Neural crest cell (in vitro differentiated cells): ENCODE measurements at places on chromosomes 7 and 10. TPM values are rescaled to one million over a fixed set of nuclear protein-coding genes. Genes with fewer than 3 reads are reported as not detected.
A peak's percentile ranks its signal among the peaks of the same experiment; 100 is the strongest.

GRCh38 chr10:22505911-22506685 lies 160.8 kb downstream of the SPAG6 start:
- H3K27ac ChIP-seq = no peak overlapping the region
- no peaks in the 10 kb centered on the region for H3K36me3 ChIP-seq
- no peak overlapping the region for H3K4me3 ChIP-seq
- H3K27me3 ChIP-seq = peaks cover 2% of the 10 kb centered on the region
- DNase-seq = no peak

- no peak overlapping the region for H3K27ac ChIP-seq
- peaks cover 8% of the 10 kb centered on the region for H3K4me1 ChIP-seq
- peak overlapping the region; percentile 47 for H3K4me3 ChIP-seq
- peaks cover 9% of the 10 kb centered on the region for H3K36me3 ChIP-seq
- DNase-seq = no peak
These were observed 8.0 kb downstream of the COA1 start for GRCh38 chr7:43721193-43721806.

Gene HTR5A
- total RNA-seq = not detected in 2 replicates

Gene CFAP70
- total RNA-seq = 0.65 and 0.84 TPM in 2 replicates

Gene LRRC18
- not detected in 2 replicates for total RNA-seq
